Urinary bladder (tissue), 4 donors: ENCODE measurements at places on chromosomes 6 and 20. TPM values are rescaled to one million over a fixed set of nuclear protein-coding genes. Genes with fewer than 3 reads are reported as not detected.
A peak's percentile ranks its signal among the peaks of the same experiment; 100 is the strongest.

- DNase-seq: no peak
These were observed 11.0 kb upstream of the CFAP206 start for GRCh38 chr6:87396595-87397392.

GRCh38 chr6:154329350-154330170 lies 27.0 kb downstream of the IPCEF1 start:
- DNase-seq: no peak

- DNase-seq: no peak
These were observed 32.6 kb upstream of the TBC1D7 start for GRCh38 chr6:13360671-13361540.

- peak; percentile 39 for DNase-seq
These were observed 402.9 kb upstream of the RUNX2 start for GRCh38 chr6:44925100-44925739.

DNA sequence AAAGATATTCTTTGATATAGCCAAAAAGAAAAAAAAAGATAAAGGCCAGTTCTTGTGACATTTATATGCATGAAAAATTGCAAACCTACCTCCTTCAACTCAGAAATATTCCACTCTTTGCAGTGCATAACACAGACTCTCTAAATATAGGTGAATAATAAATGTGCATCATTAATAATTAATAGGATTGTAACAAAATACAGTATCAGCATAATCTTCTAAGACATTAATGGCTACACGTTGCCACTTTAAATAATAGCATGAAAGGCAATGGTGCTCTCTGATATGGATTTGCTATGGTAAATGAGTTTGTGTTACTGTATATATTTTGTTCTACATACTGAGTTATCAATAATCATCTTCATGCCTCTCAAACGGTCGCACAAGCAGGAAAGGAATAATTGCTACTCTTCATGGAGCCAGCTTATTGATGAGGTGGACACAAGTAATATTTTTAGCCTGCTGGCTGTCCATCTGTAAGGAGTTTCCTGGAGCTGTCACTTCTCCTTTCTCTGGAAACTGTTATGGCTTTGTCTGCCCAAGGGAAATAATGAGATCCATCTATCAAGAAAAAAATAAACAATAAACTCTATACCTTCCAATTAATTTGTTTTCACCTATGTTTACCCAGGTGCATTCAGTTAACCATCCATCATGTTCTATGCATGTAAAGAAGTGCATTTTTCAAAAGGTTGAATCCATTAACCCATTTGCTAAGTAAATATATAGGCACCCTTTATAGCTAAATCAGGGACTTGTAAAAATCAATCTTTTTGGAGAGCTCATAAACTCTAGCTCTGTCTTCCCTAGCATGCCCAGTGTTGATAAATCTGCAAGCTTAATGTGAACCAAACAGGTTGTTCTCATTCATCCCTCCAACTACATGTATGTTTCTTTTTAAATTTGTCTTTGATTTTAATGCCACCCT lies 253.0 kb downstream of the NKAIN2 start:
- DNase-seq: no peak

DNA sequence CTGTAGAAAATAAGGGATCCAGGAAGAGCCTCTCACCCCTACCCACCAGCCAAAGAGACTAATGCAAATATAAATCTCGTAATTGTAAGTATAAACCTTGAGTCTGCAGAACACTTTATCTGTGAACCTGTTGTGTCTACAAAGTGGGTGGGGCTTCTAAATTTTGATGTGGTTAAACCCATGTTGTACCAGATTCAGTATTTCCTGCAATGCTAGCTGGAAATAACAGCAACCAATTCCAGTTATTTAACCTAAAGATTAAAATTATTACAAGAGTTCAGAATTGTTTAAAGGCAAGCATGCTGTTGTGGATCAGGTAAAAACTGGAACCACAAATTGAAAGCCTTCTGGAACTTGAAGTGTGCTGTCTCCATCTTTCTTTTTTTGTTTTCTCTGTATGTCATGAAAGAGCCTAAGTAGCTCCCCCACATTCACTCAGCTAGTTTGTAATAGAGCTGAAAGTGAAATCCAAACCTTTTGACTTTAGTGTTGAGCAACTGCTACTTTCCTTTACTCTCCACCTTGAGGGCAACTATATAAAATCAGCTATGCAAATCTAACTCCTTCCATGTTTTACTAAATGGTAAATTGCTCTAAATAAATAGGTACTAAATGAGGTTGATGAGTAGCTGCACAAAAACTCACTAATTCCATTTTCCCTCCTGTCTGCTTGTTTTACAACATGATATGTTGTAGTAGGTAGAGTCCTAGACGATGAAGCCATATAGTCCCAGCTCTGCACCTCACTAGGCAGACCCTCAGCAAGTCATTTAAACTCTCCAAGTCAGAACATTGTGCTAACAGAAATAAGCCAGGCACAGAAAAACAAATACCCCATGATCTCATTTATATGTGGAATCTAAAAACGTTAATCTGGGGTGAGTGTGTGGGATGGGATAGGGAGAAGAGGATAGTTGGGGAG lies 17.9 kb upstream of the THEMIS start:
- DNase-seq: no peak

DNA sequence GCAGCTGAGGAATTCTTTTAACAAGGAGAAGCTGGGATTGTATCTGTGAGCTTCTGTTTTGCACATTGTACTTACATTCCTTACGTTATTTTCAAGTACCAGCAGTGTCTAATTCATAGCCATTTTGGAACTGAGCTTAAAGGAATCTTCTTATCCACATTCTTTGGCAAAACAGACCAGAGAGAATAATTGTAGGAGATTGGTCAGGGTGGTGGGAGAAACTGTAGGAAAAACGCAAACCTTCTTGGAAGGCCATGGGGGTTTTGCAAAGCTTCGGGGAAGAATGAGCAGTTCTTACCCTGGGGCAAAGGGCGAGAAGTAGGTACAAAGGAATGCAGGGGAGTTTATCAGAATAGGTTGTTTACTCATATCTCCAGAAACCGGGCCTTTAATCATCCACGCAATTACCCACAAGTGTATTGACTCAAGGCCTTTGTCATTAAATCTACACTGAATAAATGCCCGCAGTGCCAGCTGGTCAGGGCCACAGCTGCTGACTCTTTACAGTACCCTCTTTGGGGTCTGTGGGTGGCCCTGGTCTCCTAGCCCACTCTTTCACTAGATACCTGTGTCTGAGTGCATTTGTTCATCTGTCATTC lies 39.6 kb upstream of the SPTLC3 start:
- no peak for DNase-seq

- DNase-seq: no peak
These were observed 168.6 kb downstream of the NFATC2 start for GRCh38 chr20:51373713-51374455.

Gene IBTK
- total RNA-seq: 78.8 TPM

Gene MACROD2
- total RNA-seq: 28.2 TPM
